Tibial artery (tissue), 4 donors: ENCODE measurements at places on chromosomes 2 and 18.

GRCh38 chr2:74564222-74564621 lies 9.7 kb downstream of the DOK1 start:
- peaks cover 17% of the 10 kb centered on the region for H3K4me1 ChIP-seq
- H3K36me3 ChIP-seq: no peaks in the 10 kb centered on the region
- no peaks in the 10 kb centered on the region for H3K27me3 ChIP-seq
- DNase-seq: no peak

DNA sequence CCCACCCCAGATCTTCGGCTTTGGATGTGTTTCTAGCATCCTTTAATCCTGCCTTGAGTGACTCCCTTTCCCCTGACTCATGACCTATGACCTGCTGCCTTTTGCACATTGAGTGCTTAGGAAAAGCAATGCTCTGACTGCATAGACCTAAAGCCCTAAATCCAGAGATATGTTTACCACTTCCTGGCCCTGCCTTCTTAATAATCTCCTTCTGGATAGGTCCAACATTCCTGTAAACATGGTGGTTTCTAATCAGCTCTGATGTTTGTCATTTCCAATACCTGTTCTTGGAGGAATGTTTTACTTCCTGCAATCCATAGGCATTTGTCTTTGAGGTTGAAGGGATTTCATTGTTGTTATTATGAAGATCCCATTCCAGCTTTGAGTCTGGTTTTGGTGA lies 2.3 kb downstream of the SLC3A1 start:
- DNase-seq: no peak
- H3K4me1 ChIP-seq: peaks cover 34% of the 10 kb centered on the region
- peak overlapping the region; percentile 1 for H3K27ac ChIP-seq

GRCh38 chr2:73418343-73418742 lies 32.7 kb downstream of the ALMS1 start:
- peak; percentile 86 for DNase-seq
- no peaks in the 10 kb centered on the region for H3K36me3 ChIP-seq
- H3K27me3 ChIP-seq: no peaks in the 10 kb centered on the region

- H3K36me3 ChIP-seq: no peaks in the 10 kb centered on the region
- peaks cover 15% of the 10 kb centered on the region for H3K4me1 ChIP-seq
- H3K27me3 ChIP-seq: no peaks in the 10 kb centered on the region
- no peak overlapping the region for H3K27ac ChIP-seq
- DNase-seq: no peak
- no peak overlapping the region for H3K4me3 ChIP-seq
Observed at GRCh38 chr18:44944461-44944860, 263.8 kb downstream of the SETBP1 start.

DNA sequence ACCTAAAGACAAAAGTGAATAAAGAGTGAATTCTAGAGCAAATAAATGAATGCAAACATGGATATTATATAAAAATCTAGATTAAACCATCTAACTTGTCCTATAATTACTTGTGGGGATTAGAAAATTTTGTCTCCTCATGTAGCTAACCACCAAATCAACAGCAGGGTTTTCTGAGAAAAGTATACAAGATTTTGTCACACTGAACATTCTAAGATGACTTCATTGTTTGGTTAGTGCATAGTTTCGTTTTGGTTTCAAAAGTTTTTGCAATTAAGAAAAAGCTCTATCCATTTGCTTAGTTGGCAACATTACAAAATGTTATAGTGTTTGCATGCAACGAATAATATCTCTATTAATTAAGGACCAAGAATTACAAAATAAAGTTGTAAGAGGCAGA lies 125.0 kb downstream of the LRP2 start:
- no peaks in the 10 kb centered on the region for H3K36me3 ChIP-seq
- no peak overlapping the region for H3K4me3 ChIP-seq
- H3K27ac ChIP-seq: no peak overlapping the region
- H3K27me3 ChIP-seq: no peaks in the 10 kb centered on the region
- DNase-seq: no peak

GRCh38 chr2:147430408-147430807 lies 414.4 kb upstream of the ACVR2A start:
- no peak overlapping the region for H3K4me3 ChIP-seq
- H3K27ac ChIP-seq: no peak overlapping the region
- no peaks in the 10 kb centered on the region for H3K36me3 ChIP-seq
- H3K27me3 ChIP-seq: no peaks in the 10 kb centered on the region
- no peak for DNase-seq
- H3K4me1 ChIP-seq: no peaks in the 10 kb centered on the region

DNA sequence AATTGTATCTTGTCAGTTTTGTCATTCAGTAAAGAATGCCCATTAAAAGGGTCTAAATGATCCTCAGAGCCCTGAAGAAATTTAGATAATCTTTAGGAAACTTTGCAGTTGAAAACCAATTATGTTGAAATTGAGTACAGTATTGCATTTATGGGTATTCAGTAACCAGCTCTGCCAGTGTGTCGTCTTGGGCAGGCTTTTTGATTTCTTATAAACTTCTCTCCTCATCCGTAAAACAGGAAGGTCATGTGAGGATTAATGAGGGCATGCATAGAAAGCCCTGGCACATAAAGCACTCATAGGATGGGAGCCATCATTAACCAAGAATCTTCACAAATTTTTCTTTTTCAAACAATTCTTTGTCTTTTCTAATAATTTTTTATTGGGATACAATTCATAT lies 14.8 kb downstream of the PNO1 start:
- H3K27me3 ChIP-seq: no peaks in the 10 kb centered on the region
- H3K36me3 ChIP-seq: peaks cover 61% of the 10 kb centered on the region
- no peak overlapping the region for H3K4me3 ChIP-seq

DNA sequence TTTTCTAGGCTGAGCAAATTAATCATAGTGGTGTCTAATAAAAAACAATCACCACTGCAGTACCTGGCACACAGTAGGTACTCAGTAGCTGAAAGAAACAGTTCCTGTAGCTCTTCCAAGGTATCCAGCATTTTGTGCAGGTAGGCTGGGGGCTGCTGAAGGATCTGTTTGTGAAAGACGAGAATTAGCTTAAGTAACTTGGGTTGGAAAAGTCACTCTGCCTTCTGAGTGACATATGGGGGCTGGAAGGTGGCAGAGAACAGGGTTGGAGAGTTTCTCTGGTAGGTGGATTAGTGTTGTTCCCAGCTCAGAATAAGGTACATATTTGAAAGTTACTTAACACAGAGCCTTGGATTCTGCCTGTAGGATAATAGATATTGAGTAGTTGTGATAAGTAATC lies 72.8 kb downstream of the FMNL2 start:
- H3K4me1 ChIP-seq: peaks cover 45% of the 10 kb centered on the region
- H3K4me3 ChIP-seq: no peak overlapping the region
- H3K27me3 ChIP-seq: no peaks in the 10 kb centered on the region
- H3K27ac ChIP-seq: peak overlapping the region; percentile 71
- H3K36me3 ChIP-seq: no peaks in the 10 kb centered on the region

GRCh38 chr2:200345975-200346374 lies 39.5 kb downstream of the SPATS2L start:
- H3K4me1 ChIP-seq: peaks cover 2% of the 10 kb centered on the region
- no peak overlapping the region for H3K27ac ChIP-seq
- no peaks in the 10 kb centered on the region for H3K36me3 ChIP-seq
- no peak for DNase-seq

- H3K36me3 ChIP-seq: no peaks in the 10 kb centered on the region
- no peaks in the 10 kb centered on the region for H3K4me1 ChIP-seq
Observed at GRCh38 chr2:12507295-12507694, 209.4 kb upstream of the TRIB2 start.

DNA sequence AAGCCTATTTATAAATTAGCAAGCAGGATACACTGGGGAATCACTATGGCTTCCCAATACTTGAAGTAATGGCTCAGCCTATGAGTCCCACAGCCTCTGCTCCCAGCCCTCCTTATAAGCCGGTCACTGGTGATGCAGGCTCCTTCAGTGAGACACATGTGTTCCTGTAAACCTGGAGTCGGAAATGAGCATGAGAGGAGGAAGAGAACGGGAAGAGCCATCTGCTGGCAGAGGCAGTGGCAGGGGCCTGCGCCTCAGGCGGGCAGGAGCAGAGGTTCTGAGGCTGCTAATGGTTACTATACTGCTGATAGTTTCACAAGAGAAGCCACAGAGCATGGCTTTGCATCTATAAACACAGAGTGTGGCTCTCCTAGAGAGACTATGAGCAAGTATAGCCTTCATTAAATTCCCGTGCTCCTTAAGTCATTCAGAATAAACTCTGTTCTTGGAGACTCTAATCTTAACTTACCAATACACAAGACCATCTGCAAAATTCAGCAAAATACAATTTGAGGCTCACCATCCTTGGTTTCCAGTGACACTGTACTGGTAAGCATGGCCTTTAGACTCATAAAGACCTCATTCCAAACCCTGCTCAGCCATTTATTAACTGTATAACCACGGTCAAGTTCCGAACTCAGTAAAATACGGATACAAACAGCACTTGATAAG lies 63.3 kb downstream of the FBXO15 start:
- H3K27me3 ChIP-seq: no peaks in the 10 kb centered on the region
- DNase-seq: no peak
- no peak overlapping the region for H3K27ac ChIP-seq

GRCh38 chr2:57881998-57882888 lies 164.4 kb upstream of the VRK2 start:
- no peak overlapping the region for H3K4me3 ChIP-seq
- DNase-seq: no peak
- H3K27me3 ChIP-seq: peaks cover 3% of the 10 kb centered on the region

- H3K27me3 ChIP-seq: no peaks in the 10 kb centered on the region
- DNase-seq: no peak
- H3K27ac ChIP-seq: no peak overlapping the region
- H3K36me3 ChIP-seq: no peaks in the 10 kb centered on the region
- no peak overlapping the region for H3K4me3 ChIP-seq
Observed at GRCh38 chr18:61753373-61753772, 139.4 kb downstream of the RNF152 start.

DNA sequence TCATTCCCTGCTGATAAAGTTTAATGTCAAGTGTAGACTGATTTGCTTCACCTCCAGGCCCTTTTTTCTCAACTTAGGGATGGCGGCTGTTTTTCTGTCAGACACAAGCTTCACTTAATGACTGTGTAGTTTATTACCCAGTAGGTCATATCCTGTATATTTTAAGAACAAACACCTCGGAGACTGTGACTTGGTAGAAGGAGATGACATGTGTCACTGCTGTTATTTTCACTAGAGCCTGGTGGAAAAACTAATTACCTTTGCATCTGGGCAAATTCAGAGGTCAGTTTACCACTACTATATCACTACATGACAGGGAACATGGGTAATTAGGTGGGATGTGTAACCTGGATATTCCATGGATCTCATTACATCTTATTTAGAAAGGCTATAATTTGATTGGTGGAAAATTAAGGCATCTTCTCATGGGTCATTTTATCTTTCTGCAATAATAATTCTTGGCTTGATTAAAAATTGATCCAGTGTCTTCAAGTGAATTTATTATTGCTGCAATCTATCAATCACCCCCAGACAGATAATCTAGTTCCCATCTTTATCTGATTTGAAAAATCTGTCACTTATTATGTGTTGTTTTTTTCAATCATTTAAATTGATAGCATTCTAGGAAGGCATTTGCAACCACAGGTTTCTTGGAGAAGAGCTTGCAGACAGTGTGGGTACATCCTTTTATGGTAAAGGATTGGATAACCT lies 353.8 kb upstream of the SPRED2 start:
- no peaks in the 10 kb centered on the region for H3K36me3 ChIP-seq
- H3K27me3 ChIP-seq: no peaks in the 10 kb centered on the region

GRCh38 chr2:197191177-197191939 lies 119.2 kb downstream of the ANKRD44 start:
- no peaks in the 10 kb centered on the region for H3K4me1 ChIP-seq
- H3K36me3 ChIP-seq: no peaks in the 10 kb centered on the region
- H3K27ac ChIP-seq: no peak overlapping the region
- H3K27me3 ChIP-seq: no peaks in the 10 kb centered on the region
- DNase-seq: no peak
- no peak overlapping the region for H3K4me3 ChIP-seq

DNA sequence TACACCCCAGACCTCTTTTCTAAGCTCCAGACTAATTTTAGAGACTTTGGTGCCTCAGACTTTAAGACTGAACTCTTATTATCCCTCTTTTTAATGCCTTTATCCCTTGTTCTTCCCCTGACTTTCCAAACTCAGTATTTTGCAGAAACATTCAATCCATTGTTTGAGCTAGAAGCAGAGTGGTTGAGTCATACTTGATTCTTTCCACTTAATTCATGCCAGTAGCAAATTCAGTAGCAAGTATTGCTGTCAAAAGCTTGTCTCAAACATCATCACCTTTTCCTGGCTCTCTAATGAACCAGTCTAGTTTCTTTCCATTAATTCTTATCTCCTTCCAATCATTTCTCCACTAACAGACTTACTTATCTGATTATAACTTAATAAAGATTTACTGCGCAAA lies 699.7 kb upstream of the ZNF804A start:
- H3K27me3 ChIP-seq: no peaks in the 10 kb centered on the region
- no peaks in the 10 kb centered on the region for H3K4me1 ChIP-seq
- H3K27ac ChIP-seq: no peak overlapping the region
- DNase-seq: no peak
- no peaks in the 10 kb centered on the region for H3K36me3 ChIP-seq
- no peak overlapping the region for H3K4me3 ChIP-seq

- no peak overlapping the region for H3K27ac ChIP-seq
- H3K4me1 ChIP-seq: no peaks in the 10 kb centered on the region
- H3K4me3 ChIP-seq: no peak overlapping the region
- no peaks in the 10 kb centered on the region for H3K27me3 ChIP-seq
- no peaks in the 10 kb centered on the region for H3K36me3 ChIP-seq
Observed at GRCh38 chr18:55833543-55833942, 245.6 kb upstream of the TCF4 start.
